ENCODE measurements at places on chromosomes 2 and 18.
A peak's percentile ranks its signal among the peaks of the same experiment; 100 is the strongest.

- H3K36me3 ChIP-seq, result no peaks in the 10 kb centered on the region
- no peak for DNase-seq
- no peaks in the 10 kb centered on the region for H3K4me1 ChIP-seq
- no peak overlapping the region for H3K27ac ChIP-seq
- H3K4me3 ChIP-seq, result no peak overlapping the region
Measured at GRCh38 chr2:14257801-14258507, 374.6 kb upstream of the LRATD1 start.

DNA sequence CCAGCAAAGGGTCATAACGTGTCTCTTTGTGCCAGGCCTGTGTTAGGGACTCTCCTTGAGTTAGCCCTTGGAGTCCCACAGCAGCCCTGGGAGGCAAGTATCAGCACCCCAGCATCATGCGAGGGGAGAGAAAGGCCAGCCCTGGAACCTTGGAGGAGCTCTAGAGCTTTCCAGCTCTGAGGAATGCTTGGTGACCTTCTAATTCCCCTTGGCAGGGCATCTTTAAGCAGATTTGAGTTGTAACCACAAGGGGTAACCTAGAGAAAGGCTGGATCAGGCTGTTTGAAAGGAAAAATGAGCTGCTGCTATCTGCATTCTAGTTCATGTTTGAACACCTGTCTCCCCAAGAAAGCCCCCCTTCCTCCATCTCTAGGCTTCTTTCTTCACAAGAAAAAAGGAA is 23.8 kb upstream of the ODC1 start:
- DNase-seq, result no peak
- H3K4me3 ChIP-seq, result no peak overlapping the region
- H3K27ac ChIP-seq, result no peak overlapping the region
- H3K36me3 ChIP-seq, result no peaks in the 10 kb centered on the region
- peaks cover 9% of the 10 kb centered on the region for H3K27me3 ChIP-seq
- H3K4me1 ChIP-seq, result no peaks in the 10 kb centered on the region

DNA sequence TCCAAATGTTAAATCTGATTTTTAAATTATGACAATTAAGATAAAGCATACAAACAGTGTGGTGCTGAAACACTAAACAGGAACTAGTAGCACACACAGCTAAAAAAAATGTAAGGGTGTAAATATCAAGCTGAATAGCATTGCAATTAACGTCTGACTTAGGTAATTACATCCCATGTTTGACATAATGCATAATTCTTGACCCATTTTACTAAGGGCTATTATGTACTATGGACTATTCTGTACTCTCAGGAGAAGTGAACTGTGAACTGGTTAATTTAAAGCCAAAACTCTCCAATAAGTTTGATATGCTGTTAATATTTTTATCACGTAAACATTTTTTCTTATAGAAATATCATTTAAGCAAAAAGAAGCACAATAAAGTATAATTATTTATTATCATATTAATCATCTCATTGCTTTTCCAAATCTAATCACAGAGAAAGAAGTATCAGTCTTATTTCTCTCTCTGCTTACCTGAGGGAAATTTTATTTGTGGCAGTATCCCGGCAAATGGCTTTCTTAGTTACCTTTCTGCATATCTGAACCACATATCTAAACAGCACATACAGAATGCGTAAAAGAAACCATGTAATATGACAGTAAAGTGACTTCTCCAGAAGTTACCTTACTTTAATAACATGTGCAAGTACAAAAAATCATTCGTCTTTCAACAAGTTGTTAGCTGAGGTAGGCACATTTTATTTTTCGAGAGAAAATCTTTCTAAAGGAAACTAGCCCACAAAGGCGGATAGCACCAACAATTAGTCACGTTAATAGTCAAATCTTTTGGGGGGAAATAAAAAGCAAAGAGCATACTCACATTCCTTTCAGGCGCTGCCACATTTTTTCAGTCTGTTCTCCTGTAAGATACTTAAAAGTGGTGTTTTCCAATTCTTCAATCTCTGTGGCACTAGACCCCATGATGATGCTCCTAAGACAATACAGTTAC is 94.9 kb upstream of the PDE1A start:
- no peak for DNase-seq
- no peaks in the 10 kb centered on the region for H3K36me3 ChIP-seq
- H3K4me3 ChIP-seq, result no peak overlapping the region
- no peak overlapping the region for H3K27ac ChIP-seq
- no peaks in the 10 kb centered on the region for H3K27me3 ChIP-seq

- H3K36me3 ChIP-seq, result no peaks in the 10 kb centered on the region
- peak; percentile 76 for DNase-seq
- H3K4me1 ChIP-seq, result no peaks in the 10 kb centered on the region
- peak overlapping the region; percentile 52 for H3K4me3 ChIP-seq
- peak overlapping the region; percentile 54 for H3K27ac ChIP-seq
Measured at GRCh38 chr2:25161055-25161781, 7.2 kb downstream of the POMC start.

- no peaks in the 10 kb centered on the region for H3K27me3 ChIP-seq
- no peak for DNase-seq
- H3K4me1 ChIP-seq, result no peaks in the 10 kb centered on the region
Measured at GRCh38 chr2:151943461-151943860, 115.2 kb upstream of the ARL5A start.

DNA sequence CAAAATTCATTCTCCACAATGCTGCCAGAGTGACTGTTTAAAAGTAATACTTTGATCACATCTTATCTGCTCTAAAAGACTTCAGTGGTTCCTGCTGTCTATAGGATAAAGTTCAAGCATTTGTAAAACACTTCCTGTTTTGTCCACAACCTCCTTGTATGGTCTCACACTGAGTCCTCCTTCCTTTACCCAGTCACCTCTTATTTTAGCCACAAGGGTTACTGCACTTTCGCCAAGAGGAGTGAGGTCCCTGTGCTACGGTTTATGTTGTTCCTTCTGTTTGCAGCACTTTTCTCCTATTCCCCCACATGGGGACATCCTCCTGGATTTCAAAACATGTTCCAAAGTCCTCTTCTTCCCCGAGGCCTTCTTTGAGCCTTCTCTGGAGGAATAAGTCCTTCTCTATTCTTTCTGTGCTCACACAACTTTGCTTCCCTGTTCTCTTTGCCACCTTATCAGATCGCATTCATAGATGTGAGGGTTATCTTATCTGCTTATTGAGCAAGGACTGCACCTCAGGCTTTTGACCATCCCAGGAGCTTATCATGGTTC is 112.2 kb upstream of the NABP1 start:
- H3K4me3 ChIP-seq, result no peak overlapping the region
- H3K36me3 ChIP-seq, result no peaks in the 10 kb centered on the region
- H3K4me1 ChIP-seq, result no peaks in the 10 kb centered on the region
- H3K27ac ChIP-seq, result no peak overlapping the region
- H3K27me3 ChIP-seq, result no peaks in the 10 kb centered on the region

DNA sequence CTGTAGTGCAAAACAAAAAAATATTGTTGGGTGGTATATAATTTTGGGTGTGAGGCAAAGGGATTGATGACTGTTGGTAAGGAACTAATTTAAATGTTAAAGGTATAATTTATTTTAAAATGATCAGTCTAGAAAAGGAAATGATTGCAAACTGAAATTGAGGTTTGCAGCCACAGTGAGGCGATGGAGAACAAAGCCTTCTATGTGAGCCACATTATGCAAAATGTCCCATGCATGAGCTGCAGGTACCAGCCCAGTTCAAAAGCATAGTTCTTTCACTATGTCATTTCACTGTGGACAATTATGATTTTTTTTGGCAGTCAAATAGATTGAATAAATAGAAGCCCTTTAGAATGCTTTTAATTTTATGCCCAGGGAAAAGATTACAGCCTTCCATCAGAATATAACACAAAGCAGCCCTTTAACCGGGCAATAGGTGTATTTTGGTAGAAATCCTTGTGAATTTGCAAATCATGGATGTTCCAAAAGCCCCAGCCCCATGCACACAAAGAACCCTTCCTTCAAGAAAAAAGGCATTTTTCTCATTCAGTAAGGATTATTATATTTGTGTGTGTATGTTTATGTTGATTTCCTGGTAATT is 1.7 kb downstream of the MAP2 start:
- H3K27me3 ChIP-seq, result no peaks in the 10 kb centered on the region
- peak overlapping the region; percentile 79 for H3K4me3 ChIP-seq
- no peak overlapping the region for H3K27ac ChIP-seq
- peaks cover 16% of the 10 kb centered on the region for H3K4me1 ChIP-seq
- DNase-seq, result no peak
- no peaks in the 10 kb centered on the region for H3K36me3 ChIP-seq

GRCh38 chr2:173104156-173104555 is 28.5 kb downstream of the MAP3K20 start:
- H3K36me3 ChIP-seq, result no peaks in the 10 kb centered on the region
- H3K27me3 ChIP-seq, result no peaks in the 10 kb centered on the region
- DNase-seq, result no peak
- H3K4me1 ChIP-seq, result no peaks in the 10 kb centered on the region
- H3K4me3 ChIP-seq, result no peak overlapping the region

- H3K4me1 ChIP-seq, result no peaks in the 10 kb centered on the region
- no peak overlapping the region for H3K4me3 ChIP-seq
- H3K27ac ChIP-seq, result no peak overlapping the region
- H3K27me3 ChIP-seq, result no peaks in the 10 kb centered on the region
Measured at GRCh38 chr2:22692746-22693145, 692.2 kb upstream of the KLHL29 start.

- no peaks in the 10 kb centered on the region for H3K36me3 ChIP-seq
- H3K4me1 ChIP-seq, result no peaks in the 10 kb centered on the region
- no peak overlapping the region for H3K27ac ChIP-seq
- no peak for DNase-seq
- no peak overlapping the region for H3K4me3 ChIP-seq
Measured at GRCh38 chr2:207775473-207775872, 5.8 kb upstream of the FZD5 start.

GRCh38 chr2:62265106-62265505 is 69.2 kb downstream of the B3GNT2 start:
- no peaks in the 10 kb centered on the region for H3K4me1 ChIP-seq
- H3K27ac ChIP-seq, result no peak overlapping the region
- no peak overlapping the region for H3K4me3 ChIP-seq
- H3K36me3 ChIP-seq, result no peaks in the 10 kb centered on the region
- no peaks in the 10 kb centered on the region for H3K27me3 ChIP-seq

DNA sequence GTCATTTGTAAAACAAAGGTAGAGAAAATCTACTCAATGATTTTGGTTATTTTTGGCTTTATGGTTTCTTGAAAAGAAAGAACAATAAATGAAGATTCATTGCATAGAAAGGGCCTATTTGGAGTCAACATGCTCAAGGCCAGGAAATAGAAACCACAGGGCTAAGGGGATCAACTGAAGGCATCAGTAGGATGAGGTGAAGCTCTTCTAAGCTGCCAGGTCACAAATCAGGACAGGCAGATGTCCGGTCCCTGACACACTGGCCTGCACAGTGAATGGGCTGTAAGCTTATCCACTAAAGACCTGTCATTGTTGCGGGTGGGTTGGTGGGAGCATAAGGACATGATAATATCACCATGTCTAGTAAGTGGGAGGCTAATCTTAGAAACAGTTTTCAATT is 31.6 kb upstream of the RNF138 start:
- H3K27me3 ChIP-seq, result no peaks in the 10 kb centered on the region
- no peaks in the 10 kb centered on the region for H3K4me1 ChIP-seq
- no peak for DNase-seq
- H3K4me3 ChIP-seq, result no peak overlapping the region
- H3K36me3 ChIP-seq, result no peaks in the 10 kb centered on the region
- no peak overlapping the region for H3K27ac ChIP-seq

- no peak overlapping the region for H3K4me3 ChIP-seq
- no peak for DNase-seq
- no peaks in the 10 kb centered on the region for H3K4me1 ChIP-seq
- no peaks in the 10 kb centered on the region for H3K36me3 ChIP-seq
- no peaks in the 10 kb centered on the region for H3K27me3 ChIP-seq
- no peak overlapping the region for H3K27ac ChIP-seq
Measured at GRCh38 chr2:108607706-108608301, 73.5 kb downstream of the LIMS1 start.

GRCh38 chr2:169746240-169746639 is 12.6 kb downstream of the KLHL23 start:
- H3K27ac ChIP-seq, result no peak overlapping the region
- peaks cover 13% of the 10 kb centered on the region for H3K36me3 ChIP-seq
- no peaks in the 10 kb centered on the region for H3K4me1 ChIP-seq
- no peak overlapping the region for H3K4me3 ChIP-seq
- H3K27me3 ChIP-seq, result no peaks in the 10 kb centered on the region

- H3K4me1 ChIP-seq, result peaks cover 5% of the 10 kb centered on the region
- no peak for DNase-seq
- H3K27ac ChIP-seq, result no peak overlapping the region
- H3K4me3 ChIP-seq, result no peak overlapping the region
Measured at GRCh38 chr2:62453955-62454354, 52.0 kb downstream of the TMEM17 start.

DNA sequence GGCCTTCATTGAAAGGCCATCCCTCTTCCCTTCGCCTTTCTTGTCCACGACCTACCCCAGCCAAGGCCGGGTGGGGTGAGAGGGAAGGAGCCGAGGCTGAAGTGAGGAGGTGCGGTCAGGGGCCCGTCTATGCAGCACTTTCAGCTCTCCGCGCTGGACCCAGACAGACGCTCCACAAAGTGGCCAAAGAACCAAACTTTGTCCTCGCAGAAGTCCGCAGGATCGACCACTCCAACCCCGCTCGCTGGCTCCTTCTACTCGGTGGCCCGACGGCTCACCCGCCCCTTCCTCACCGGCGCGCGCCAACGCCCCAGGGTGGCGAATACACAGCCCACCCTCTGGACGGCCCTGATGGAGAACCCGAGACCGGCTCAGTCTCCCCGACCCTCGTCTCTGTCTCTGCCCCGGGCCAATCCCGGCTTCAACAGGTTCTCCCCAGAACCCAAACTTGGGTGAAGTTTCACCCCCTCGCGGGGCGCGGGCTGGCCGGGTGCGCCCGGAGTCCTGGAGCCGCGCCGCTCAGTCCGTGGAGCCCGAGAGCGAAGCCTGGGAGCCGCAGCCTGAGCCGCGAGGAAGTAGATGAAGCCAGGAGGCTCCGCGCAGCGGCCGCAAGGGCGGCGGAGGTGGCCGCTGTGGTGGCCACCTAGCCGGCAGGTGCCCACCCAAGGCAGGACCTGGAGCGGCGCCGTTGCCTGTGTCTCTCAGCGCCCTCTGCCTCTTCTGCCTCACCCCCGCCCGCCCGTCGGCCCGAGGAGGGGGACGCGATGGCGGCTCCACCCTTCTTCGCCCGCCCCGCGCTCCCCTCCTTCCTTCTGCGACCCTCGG is 26.7 kb upstream of the ALPP start:
- H3K27ac ChIP-seq, result no peak overlapping the region
- H3K4me3 ChIP-seq, result no peak overlapping the region
- DNase-seq, result peak; percentile 62
- H3K36me3 ChIP-seq, result no peaks in the 10 kb centered on the region

DNA sequence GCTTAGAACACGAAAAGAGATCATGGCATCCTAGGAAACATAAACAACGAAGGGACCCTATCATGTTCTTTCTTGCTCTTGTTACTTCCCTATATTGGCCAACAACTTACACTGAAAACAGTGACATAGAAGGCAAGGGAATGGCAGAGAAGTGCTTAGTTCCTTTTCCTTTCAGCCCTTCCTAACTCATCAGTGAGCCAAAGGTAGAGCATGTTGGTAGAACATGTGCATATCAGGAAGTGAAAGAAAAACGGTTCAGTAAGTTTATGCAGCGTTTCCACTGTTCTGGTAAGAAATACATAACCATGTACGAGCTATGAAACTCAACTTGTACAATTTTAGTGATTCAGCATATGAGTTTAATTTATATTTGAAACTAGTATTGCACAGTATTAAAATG is 21.7 kb downstream of the AKAIN1 start:
- H3K4me3 ChIP-seq, result no peak overlapping the region
- no peak for DNase-seq
- H3K36me3 ChIP-seq, result no peaks in the 10 kb centered on the region

All from tibial artery (tissue), 4 donors.